ENCODE measurements at places on chromosomes 5 and 9. TPM values are rescaled to one million over a fixed set of nuclear protein-coding genes. Genes with fewer than 3 reads are reported as not detected.

The KCNV2 gene
- not detected for total RNA-seq

The ASTN2 gene
- 2.3 TPM for total RNA-seq

The ANKRD18A gene
- total RNA-seq, result not detected

The SLC6A18 gene
- total RNA-seq, result not detected

The CTXN3 gene
- total RNA-seq, result not detected

The IFNA2 gene
- not detected for total RNA-seq

The MSANTD3 gene
- total RNA-seq, result 112 TPM

The CCNB1 gene
- 192 TPM for total RNA-seq

The STX17 gene
- 11.1 TPM for total RNA-seq

The HTR4 gene
- not detected for total RNA-seq

The OR2S2 gene
- total RNA-seq, result not detected

The OR1B1 gene
- total RNA-seq, result not detected

The EFCAB9 gene
- total RNA-seq, result not detected

The NOXA1 gene
- total RNA-seq, result not detected

The NUTM2F gene
- not detected for total RNA-seq

The IGIP gene
- 2.2 TPM for total RNA-seq

The MOB3B gene
- total RNA-seq, result 0.30 TPM

The IL3 gene
- total RNA-seq, result not detected

The CER1 gene
- total RNA-seq, result not detected

The CDX1 gene
- total RNA-seq, result not detected

The SPINK7 gene
- not detected for total RNA-seq

The RALGPS1 gene
- total RNA-seq, result 1.6 TPM

The C5orf46 gene
- not detected for total RNA-seq

The NADK2 gene
- total RNA-seq, result 12.5 TPM

The CDC20B gene
- not detected for total RNA-seq

The NOTCH1 gene
- 70.4 TPM for total RNA-seq

The OBP2B gene
- not detected for total RNA-seq

The PAPPA gene
- total RNA-seq, result 0.25 TPM

The KIAA0825 gene
- total RNA-seq, result 2.5 TPM

The WDR36 gene
- total RNA-seq, result 34.4 TPM

The HACD4 gene
- 6.1 TPM for total RNA-seq

The CBY3 gene
- not detected for total RNA-seq

Data from mammary microvascular endothelial cell (primary cell).